ENCODE measurements at places on chromosomes 12 and 14.

GRCh38 chr12:47052274-47052673 is 27.1 kb upstream of the PCED1B start:
- no peak for DNase-seq

- DNase-seq = no peak
Observed at GRCh38 chr12:126198516-126198915, 1133.3 kb downstream of the AACS start.

- no peak for DNase-seq
Observed at GRCh38 chr12:132949936-132950837, 5.9 kb downstream of the ZNF605 start.

GRCh38 chr14:55332654-55333570 is 61.7 kb downstream of the FBXO34 start:
- DNase-seq = peak; percentile 14

GRCh38 chr12:116916714-116917114 is 6.0 kb downstream of the FBXW8 start:
- DNase-seq = peak; percentile 65

DNA sequence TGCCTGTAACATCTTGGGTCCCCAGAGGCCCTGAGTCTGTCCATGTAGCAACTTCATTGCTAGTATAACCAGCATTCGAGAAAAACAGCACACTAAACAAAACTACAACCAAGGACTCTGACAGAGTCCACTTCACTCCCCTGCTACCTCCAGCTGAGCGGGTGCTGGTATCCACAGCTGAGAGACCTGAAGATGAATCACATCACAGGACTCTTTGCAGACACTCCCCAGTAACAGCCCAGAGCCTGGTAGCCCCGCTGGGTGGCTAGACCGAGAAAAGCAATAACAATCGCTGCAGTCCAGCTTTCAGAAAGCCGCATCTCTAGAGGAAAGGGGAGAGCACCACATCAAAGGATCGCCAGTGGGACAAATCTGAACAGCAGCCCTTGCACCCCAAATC is 9.0 kb upstream of the IQSEC3 start:
- no peak for DNase-seq

- DNase-seq = no peak
Observed at GRCh38 chr12:66117242-66117641, 13.3 kb downstream of the LLPH start.

DNA sequence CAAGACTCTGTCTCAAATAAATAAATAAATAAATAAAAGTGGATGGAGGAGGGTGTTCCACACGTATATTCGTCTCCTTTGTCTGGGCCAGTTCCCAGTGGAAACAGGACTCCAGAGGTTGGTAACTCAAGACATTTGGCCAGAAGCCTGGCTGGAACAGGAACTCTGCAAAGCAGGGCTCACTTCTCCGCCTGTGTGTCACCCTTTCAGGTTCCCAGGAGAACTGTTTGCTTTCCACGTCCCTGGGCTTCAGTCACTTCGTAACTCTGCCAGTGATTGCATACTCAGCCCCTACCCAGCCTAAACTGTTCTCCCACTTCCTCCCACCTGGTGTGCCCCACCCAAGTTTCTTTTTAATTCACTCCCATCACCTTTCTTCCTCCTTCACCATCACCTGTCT is 7.0 kb upstream of the UBE2N start:
- DNase-seq = no peak
